ENCODE measurements at places on chromosomes 4 and X.

DNA sequence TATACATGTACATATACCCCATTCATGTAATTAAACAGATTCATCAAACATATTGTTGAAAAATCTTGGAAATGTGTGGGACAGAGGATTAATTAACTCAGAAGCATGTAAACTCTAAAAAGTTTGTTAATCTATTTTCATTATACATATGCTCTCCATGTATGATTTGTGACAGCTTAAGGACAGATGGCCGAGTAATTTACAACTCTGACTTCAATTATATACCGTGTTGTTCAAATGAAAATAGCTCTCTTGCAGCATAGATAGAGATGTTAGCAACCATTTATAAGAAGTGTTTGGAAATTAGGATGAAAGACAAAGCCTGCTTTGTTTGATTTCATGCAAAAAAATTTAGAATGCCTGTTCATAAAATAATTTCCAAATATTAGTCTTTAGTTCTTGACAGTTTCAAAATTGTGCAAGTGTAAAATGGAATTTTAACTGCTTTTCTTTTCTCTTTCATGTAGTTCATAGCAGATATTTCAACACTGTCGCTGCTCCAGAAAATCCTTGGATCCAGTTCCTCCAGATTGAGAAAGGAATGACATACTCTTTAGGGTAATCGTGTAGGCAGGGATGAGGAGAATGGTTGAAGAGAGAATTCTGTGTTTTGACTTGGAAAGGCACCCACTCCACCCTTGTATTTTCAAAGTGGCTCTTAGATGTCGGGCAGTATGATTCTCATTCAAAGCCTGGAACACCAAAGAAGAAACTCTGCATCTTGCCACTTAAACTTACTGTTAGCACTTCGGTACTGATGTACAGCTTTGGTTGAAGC, 23.1 kb downstream of the AFF2 start:
- DNase-seq: no peak

- DNase-seq: no peak
These were observed 151.0 kb downstream of the NHS start for GRCh38 chrX:17525762-17526555.

GRCh38 chrX:30343206-30343605, 34.0 kb upstream of the NR0B1 start:
- no peak for DNase-seq

GRCh38 chr4:60359746-60360367, 840.3 kb upstream of the ADGRL3 start:
- no peak for DNase-seq

DNA sequence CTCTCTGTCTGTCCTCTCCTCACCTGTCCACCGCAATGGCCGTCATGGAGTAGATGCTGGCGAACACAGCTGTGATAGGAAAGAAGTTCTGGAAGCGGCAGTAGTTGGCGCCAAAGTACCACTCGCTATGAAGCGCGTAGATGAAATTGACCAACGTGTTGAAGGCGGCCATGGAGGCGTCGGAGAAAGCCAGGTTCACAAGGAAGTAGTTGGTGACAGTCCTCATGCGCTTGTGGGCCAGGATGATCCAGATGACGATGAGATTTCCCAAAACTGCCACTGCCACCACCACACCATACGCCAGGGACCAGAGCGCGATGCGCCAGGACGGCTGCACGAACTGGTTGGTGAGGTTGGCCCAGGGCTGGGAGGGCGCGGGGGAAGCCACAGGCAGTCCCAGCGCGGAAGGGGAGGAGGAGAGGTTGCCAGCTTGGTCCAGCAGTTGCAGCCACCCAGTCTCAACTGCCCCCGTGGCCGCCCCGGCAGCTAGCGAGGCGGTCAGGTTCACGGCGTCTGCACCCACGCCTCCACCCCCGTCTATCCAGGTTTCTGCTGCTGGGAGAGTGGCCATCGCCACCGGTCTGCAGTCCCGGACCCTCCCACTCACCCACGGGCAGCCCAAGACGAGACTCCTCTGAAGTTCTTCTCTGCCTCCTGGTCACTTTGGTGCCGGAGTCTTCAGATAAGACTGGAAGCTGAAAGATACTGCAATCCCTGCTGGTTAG, 518 bp downstream of the TACR3 start:
- DNase-seq: no peak

DNA sequence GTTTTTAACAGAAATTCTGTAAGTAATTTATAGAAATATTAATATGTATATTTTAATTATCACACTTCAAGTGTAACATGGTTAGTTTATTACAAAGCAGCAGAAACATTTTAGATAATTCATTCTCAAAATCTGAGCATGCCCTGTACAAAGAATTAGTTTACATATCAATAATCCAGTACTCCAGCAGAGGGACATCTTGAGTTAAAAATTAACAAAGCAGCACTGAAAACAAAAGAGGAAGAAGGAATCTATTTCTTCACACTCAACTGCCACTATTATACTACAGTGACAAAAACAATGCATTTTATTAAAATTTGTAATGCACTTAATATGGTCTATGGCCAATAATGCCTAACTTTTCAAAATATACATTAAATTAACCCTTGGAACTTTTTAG, 179.1 kb upstream of the KLHL4 start:
- no peak for DNase-seq

GRCh38 chr4:2255501-2256155, 6.3 kb downstream of the MXD4 start:
- no peak for DNase-seq

GRCh38 chr4:100988876-100989275, 358.4 kb downstream of the PPP3CA start:
- DNase-seq: no peak

DNA sequence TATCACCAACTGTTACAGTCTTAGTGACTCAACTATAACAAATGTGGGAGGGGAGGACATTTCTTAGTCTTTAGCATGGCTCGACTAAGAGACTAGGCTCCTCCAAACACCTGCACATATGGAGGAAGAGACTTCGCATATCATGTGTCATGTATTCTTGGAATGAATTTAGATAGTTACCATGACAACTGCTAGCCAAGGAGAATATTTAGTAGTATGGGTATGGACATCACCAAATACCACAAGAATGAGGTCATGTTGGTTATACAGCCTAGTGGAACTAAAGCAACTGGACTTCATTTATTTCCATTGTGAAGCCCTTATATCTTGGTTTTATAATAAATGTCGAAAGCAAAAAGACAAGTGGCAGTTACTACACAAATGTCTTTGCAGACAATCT, 512.3 kb downstream of the CFAP47 start:
- no peak for DNase-seq

- DNase-seq: no peak
These were observed 824 bp upstream of the UGDH start for GRCh38 chr4:39528061-39528465.

DNA sequence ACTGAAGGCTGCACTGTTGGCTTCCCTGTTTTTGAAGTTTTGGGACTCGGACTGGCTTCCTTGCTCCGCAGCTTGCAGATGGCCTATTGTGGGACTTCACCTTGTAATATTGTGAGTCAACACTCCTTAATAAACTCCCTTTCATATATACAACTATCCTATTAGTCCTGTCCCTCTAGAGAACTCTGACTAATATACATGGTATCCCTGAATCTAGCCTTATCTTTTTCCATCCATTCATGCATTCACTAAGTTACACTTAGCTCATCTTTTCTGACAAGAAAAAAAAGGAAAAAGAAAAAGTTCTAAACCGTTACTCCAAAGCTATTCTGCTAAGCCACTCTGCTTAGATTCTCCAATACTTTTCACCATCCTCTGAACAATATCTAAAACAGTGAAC, 1260.2 kb upstream of the PCDH7 start:
- no peak for DNase-seq

GRCh38 chrX:103386332-103386731, 10.0 kb downstream of the BEX3 start:
- no peak for DNase-seq

DNA sequence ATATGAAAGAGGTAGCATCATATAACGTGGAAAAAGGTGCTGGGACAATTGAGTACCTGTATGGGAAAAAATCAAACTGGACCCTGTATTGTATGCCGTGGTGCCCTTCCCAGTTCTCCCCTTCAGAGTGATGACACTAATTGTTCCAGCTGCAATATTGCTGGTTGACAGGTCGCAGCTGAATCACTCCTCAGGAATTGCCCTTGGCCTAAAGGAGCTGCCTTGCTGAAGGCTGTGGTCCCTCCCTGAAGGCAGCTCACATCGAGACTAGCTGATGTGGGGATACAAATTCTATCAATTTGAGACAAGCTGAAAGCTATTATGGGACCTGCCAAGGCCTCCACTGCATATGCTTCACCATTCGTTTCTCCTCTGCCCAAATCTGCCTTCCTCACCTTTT, 39.3 kb upstream of the CXCL8 start:
- DNase-seq: no peak

GRCh38 chr4:73684097-73684496, 56.3 kb upstream of the CXCL8 start:
- DNase-seq: no peak

DNA sequence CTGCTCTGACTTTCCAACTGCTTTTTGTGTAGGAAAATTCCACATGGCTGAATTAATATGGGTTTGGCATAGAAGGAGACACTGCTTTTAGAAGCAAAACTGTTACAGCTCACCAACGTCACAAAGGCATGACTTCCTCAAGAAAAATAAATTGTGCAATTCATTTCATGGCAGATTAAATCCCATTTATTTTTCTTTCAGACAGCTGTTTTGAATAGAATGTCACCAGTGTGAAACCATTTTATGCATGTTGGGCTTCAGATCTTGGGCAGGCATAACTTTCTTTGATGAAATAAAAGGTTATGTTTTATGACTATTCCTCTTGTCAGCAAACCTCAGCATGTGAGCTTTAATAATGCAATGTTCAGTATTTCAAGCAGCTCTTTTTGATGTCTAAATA, 542.8 kb downstream of the GALNTL6 start:
- DNase-seq: no peak

GRCh38 chr4:25310066-25310802, 2.3 kb upstream of the ZCCHC4 start:
- no peak for DNase-seq

GRCh38 chrX:29834764-29835163, 380.6 kb upstream of the MAGEB2 start:
- DNase-seq: no peak

DNA sequence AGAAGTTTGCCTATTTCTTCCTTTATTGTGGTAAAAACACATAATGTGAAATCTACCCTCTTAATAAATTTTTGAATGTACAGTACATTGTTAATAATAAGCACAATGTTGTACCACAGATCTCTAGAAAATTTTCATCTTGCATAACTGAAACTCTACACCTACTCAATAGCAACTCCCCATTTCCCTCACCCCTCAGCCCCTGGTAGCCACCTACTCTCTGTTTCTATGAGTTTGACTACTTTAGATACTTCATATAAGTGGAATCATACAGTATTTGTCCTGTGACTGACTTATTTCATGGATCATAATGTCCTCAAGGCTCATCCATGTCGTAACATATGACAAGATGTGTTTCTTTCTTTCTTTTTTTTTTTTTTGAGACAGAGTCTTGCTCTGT, 446.4 kb downstream of the RPA4 start:
- DNase-seq: no peak

GRCh38 chrX:12972243-12972642, 2.7 kb upstream of the TMSB4X start:
- peak; percentile 51 for DNase-seq

DNA sequence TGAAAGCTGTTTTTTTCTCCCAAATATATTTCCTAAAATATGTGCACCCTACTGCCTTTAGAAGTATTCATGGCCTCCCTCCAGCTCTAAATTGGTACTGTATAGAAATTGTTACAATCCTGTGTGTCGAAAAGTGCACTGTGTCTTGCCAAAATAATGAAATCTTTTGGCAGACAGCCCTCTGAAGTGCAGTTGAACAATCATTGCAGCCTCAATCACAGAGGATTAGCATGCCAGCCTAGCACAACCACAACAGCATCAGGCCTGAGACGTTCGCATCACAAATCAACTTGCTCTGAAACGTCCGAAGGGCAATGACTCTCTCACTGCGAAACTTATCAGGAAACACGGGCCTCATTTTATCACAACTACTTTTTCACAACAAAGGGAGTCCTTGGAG, 99.0 kb downstream of the ANOS1 start:
- no peak for DNase-seq

DNA sequence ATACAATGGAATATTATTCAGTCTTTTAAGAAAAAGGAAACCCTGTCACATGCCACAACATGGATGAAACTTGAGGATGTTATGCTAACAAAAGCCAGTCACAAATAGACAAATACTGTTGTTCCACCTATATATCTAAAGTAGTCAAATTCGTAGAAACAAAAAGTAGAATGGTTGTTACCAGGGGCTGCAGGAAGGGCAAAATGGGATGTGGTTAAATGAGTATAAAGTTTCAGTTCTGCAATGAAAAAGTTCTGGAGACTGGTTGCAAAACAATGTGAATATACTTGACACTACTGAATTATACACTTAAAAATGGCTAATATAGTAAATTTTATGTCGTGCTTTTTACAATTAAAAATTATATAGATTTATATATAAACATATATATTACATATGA, 12.2 kb downstream of the SPOCK3 start:
- peak; percentile 34 for DNase-seq

GRCh38 chr4:47274901-47275300, 188.6 kb downstream of the COMMD8 start:
- no peak for DNase-seq

DNA sequence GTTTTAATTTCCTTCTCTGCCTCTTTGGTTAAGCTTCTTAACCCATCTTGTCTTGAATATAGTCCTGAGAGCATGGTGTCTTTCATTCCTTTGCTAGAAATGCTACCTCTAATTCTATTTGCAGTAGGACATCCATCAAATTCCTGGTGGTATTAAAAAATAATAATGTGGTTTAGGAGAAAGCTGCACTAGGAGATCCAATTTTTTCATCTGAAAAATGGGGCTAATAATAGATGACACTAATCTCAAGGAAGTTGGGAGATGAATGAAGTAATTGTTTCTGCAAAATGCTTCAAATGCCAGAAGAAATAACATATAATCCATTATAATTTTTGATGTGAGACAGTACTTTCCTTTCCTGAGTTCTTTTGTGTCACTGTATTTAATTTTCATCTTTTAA, 194.9 kb downstream of the PACRGL start:
- DNase-seq: no peak

DNA sequence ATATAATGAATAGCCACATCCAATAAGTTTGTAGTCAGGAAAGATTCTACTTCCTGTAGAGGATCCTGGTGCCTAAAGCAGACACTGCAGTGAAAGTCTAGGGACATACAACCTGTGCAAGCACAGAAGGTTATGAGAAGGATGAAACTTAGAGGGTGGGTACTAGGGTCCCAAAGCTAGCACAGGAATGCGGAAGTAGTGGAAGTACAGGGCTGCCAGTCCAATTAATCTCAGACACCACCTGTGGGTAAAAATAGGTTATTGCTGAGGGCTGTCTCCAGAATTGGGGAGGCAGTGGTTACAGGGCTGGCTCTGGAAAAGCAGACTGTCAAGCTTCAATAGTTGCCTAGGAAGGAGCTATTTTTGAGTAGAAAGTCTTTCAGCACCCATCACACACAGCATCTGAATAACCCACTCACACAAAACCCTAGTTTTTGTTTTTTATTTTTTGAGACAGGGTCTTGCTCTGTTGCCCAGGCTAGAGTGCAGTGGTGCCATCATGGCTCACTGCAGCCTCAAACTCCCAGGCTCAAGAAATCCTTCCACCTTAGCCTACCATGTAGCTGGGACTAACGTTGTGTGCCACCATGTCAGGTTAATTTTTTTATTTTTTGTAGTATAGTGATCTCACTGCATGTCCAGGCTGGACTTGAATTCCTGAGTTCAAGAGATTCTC, 50.8 kb upstream of the ELF2 start:
- DNase-seq: peak; percentile 9

GRCh38 chr4:166078955-166079354, 205.9 kb downstream of the TLL1 start:
- no peak for DNase-seq

- no peak for DNase-seq
These were observed 27.1 kb downstream of the KCTD8 start for GRCh38 chr4:44421330-44422065.

All from activated CD4-positive, alpha-beta T cell treated with anti-CD3 and anti-CD28 coated beads, Interleukin-2, Interleukin-6, amounts not matched to agents 100 ng/mL and 50 ng/mL, durations not matched to agents 16 hours and 8 hours (primary cell).